Uterus (tissue), 4 donors: ENCODE measurements at places on chromosomes 3 and 15. TPM values are rescaled to one million over a fixed set of nuclear protein-coding genes. Genes with fewer than 3 reads are reported as not detected.

DNA sequence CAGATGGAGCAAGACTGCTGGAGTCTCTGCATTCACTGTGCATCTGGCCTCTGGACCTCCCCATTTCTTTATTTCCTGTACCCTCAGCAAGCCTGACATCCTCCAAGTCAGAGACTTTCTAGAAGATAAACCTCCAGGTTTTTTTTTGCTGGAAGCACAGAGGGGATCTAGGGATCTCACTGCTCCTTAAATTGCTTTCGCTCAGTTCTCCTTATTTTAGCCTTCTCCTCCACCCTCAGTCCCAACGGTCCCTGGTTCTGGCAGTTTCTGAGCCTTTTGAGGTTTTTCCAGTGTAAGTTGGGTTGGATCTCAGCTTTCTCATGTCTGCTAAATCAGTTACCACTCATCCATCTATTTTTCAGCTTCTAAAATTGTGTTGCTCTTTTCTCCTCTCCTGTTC lies 22.7 kb upstream of the CHD2 start:
- no peaks in the 10 kb centered on the region for H3K4me1 ChIP-seq
- no peak for DNase-seq
- H3K36me3 ChIP-seq: no peaks in the 10 kb centered on the region
- no peak overlapping the region for H3K27ac ChIP-seq
- no peaks in the 10 kb centered on the region for H3K27me3 ChIP-seq

DNA sequence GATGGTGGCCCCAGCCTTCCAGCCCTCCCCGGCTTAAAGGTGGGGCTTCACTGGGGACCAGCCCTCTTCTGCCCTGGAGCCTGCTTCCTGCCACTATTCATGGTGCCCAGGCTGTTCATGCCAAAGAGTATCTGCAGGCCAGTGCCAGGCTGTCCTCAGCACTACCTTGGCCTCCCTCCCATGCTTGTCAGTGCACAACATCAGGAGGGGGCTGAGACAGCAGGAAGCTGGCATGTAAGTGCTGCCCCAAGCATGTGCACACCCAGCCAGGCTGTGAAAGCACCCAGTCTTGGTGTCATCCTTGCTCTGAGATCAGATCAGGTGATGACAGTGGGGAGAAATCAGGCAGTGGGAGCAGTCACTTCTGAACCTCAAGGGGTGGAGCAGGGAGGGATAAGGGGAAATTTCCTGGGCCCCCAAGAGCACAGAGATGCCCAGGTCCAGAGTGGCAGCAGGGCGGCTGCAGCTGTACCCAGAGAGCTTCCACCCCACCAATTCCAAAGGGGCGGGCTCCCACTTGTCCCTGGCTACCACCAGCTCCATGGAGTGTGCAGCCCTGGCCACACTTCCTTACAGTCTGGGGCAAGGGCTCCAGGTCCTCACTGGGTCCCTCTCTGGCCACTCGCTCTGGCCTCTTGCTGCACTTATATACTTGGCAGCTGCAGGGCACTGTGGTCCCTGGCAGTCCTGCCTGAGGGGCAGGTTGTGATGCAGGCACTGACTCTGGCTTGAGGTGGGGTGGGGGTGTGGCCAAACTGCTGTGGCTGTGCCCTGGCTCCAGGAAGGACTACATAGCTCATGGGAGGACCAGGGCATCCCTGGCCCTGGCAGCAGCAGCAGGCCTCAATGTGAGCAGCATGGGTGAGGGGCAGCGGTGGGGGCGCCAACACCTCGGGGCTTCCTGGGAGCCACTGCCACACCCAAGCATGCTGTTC lies 91.4 kb upstream of the TNFSF10 start:
- no peaks in the 10 kb centered on the region for H3K4me1 ChIP-seq
- H3K27me3 ChIP-seq: no peaks in the 10 kb centered on the region
- H3K4me3 ChIP-seq: no peak overlapping the region
- H3K36me3 ChIP-seq: no peaks in the 10 kb centered on the region

DNA sequence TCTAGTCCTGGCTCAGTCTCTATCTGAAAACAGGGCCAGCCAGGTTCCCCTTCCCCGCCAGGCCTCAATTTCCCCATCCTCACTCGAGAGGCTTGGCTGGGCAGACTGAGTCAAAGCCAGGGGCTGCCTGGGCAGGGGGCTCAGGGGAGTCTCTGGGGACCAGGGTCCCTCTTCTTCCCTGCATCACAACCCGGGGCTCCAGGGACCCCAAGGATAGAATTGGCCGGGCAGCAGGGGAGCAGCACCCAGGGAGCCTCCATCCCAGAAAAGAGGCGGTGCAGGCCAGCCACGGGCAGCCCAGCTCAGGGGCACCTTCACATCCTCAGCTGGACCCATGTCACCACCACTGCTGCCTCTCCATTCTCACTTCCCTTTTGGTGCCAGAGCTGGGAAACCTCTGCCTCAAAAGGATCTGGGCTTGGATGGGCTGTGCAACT lies 13.3 kb upstream of the PLXND1 start:
- H3K27me3 ChIP-seq: no peaks in the 10 kb centered on the region
- peak overlapping the region; percentile 31 for H3K27ac ChIP-seq
- H3K4me1 ChIP-seq: peaks cover 13% of the 10 kb centered on the region
- no peak overlapping the region for H3K4me3 ChIP-seq
- H3K36me3 ChIP-seq: no peaks in the 10 kb centered on the region

GRCh38 chr3:39052583-39052982 lies 767 bp downstream of the WDR48 start:
- H3K27ac ChIP-seq: peak overlapping the region; percentile 88
- no peaks in the 10 kb centered on the region for H3K36me3 ChIP-seq
- H3K27me3 ChIP-seq: no peaks in the 10 kb centered on the region
- peaks cover 9% of the 10 kb centered on the region for H3K4me1 ChIP-seq
- H3K4me3 ChIP-seq: peak overlapping the region; percentile 90
- DNase-seq: no peak

DNA sequence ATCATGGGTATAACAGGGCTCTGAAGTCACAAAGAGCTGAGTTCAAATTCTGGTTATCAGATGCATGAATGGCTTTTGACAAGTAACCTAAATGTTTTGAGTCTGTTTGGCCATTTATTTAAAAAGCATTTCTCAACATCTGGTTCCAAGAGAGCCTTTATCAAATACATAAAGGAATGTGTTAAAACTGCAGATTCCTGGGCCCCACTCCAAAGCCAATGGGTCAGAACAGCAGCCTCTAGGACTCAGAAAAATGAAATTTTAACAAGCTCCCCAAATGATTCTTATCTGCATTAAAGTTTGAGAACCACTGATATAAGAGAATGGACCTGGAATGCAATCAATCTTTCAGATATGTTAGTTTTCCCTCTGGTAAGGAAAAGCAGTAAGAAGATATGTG lies 3.4 kb downstream of the B4GALT4 start:
- no peaks in the 10 kb centered on the region for H3K36me3 ChIP-seq

DNA sequence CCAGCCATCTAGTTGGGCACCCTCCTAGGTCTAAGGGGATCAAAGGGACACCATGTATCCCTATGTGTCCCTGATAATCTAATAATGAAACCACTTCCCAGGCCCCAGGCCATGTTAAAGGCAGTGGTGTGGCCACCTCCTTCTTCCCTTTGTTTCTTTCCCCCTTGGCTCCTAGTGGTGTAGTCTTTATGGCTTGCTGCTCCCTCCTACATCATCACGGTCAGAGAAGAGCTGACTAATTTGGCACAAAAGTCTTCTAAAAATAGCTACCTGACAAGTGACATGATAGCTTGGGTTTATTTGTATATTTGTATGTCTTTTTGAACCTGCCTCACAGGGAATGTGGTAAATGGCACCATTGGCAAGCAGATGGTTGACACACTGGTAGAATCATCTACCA lies 131.0 kb upstream of the CHRM5 start:
- H3K4me1 ChIP-seq: no peaks in the 10 kb centered on the region
- H3K27me3 ChIP-seq: no peaks in the 10 kb centered on the region
- DNase-seq: no peak
- H3K4me3 ChIP-seq: no peak overlapping the region
- H3K27ac ChIP-seq: no peak overlapping the region

DNA sequence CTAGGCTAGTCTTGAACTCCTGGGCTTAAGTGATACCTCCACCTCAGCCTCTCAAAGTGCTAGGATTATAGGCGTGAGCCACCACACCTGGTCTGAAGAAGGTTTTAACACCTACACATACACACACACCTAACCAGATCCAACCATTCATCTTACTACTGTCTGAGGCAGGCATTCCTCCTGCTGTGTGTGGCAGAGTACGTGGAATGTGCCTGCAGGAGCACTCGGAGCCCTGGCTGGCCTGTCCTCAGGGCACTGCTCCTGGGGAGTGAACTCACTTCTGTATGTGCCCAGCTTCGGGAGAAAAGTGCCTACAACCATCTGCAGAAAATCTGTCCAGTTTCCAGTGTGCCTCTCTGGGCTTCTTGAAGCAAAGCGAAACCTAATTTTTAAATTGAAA lies 58.2 kb upstream of the LIMD1 start:
- no peak for DNase-seq
- H3K27ac ChIP-seq: no peak overlapping the region
- H3K36me3 ChIP-seq: no peaks in the 10 kb centered on the region
- no peaks in the 10 kb centered on the region for H3K27me3 ChIP-seq

GRCh38 chr3:191068946-191069813 lies 129.9 kb upstream of the OSTN start:
- no peak overlapping the region for H3K4me3 ChIP-seq
- H3K27ac ChIP-seq: no peak overlapping the region
- H3K4me1 ChIP-seq: no peaks in the 10 kb centered on the region
- no peaks in the 10 kb centered on the region for H3K27me3 ChIP-seq
- H3K36me3 ChIP-seq: no peaks in the 10 kb centered on the region

DNA sequence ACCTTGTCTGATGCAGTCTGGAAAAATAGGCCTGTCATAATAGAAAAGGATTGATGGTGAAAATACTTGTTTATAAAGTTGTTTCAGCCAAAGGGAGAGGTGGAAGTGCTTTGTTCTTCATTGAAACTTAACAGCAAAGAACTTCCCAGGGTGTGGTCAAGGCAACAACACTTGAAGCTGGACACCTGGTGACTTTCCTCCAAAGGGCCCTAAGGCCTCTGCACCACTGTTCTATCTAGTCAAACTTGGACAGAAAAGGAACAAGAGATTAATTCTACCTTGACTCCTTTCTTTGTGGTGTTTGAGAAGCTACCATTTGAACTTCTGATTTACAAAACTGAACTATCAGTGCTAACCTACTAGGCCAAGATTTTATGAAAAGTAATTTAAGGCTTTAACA lies 102.0 kb downstream of the CMSS1 start:
- no peak overlapping the region for H3K4me3 ChIP-seq
- no peaks in the 10 kb centered on the region for H3K4me1 ChIP-seq

The SI gene
- not detected for total RNA-seq

The SLC22A13 gene
- total RNA-seq: not detected

The ZNF860 gene
- total RNA-seq: 1.9 TPM

The SYNPR gene
- total RNA-seq: not detected

The GPR176 gene
- total RNA-seq: 8.6 TPM

The ZBBX gene
- total RNA-seq: 1.5 TPM

The KIF23 gene
- total RNA-seq: 3.1 TPM

The CTDSPL2 gene
- 195 TPM for total RNA-seq

The SLC51A gene
- total RNA-seq: not detected
